Dermis microvascular lymphatic vessel endothelial cell (primary cell): ENCODE measurements at places on chromosomes 4 and X.

DNA sequence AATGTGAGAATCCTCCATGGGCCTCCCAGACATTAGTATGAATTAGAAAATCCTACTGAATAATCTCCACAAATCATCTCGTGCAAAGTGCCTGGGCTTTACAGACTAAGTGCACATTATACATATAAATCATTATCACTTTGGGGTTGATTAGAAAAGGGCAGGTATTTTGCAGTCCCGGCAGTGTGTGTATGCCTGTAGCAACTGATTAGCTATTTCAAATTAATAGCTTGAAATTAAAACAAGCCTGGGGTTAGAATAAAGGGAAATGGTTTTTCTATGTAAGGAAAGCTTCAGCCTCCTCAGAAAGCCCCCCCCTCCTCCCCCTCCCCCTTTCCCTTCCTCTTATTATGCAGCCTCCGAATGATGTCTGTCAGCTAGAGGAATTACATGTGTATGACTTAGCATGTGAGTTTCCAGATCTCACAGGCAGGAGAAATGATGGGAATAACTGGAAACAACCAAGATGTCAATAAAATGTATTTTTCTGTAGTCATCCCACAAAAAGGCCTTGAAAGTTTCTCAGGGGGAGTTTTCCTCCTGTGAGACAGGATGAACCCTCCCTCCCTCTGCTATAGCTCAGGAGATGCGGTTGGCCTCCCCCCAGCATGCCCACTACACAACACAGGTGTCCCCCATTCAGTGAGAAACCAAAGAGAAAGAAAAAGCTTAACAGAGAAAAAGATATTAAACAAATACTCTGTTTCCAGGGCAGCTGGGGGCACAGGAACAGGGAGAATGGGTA lies 41.2 kb upstream of the RASGEF1B start:
- no peak for DNase-seq

DNA sequence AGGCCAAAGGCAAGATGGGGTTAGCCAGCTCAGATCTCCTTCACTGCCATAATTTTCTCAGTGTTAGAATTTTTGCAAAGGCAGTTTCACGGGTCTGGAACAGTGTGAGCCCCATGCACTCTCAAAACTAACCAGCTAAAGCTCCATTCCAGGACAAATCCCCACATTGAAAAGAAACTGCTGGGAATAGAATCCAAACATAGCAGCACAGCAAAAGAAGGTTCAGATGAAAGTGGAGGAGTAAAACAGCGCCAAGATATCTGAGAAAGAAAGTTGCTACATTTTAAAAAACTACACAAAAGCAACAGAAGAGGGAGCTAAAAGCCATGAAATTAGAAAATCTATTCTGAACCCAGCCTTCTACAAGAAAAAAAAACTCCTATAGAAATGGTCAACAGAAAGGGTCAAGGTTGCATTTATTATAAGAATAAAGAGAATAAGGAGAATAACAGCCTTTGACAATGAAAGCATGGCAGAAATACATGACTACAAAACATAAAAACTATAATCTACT lies 39.6 kb upstream of the SLC7A3 start:
- DNase-seq: peak; percentile 15

- DNase-seq: peak; percentile 55
Measured at GRCh38 chr4:38670939-38671591, 7.1 kb downstream of the KLF3 start.

DNA sequence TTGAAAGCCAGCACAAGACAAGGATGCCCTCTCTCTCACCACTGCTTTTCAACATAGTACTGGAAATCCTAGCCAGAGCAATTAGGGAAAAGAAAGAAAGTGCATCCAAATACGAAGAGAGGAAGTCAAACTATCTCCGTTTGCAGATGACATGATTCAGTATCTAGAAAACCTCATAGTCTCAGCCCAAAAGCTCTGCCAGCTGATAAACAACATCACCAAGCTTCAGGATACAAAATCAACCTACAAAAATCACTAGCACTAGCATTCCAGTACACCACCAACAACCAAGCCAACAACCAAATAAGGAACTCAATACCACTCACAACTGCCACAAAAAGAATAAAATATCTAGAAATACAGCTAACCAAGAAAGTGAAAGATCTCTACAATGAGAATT lies 38.6 kb downstream of the COX7B2 start:
- DNase-seq: no peak

DNA sequence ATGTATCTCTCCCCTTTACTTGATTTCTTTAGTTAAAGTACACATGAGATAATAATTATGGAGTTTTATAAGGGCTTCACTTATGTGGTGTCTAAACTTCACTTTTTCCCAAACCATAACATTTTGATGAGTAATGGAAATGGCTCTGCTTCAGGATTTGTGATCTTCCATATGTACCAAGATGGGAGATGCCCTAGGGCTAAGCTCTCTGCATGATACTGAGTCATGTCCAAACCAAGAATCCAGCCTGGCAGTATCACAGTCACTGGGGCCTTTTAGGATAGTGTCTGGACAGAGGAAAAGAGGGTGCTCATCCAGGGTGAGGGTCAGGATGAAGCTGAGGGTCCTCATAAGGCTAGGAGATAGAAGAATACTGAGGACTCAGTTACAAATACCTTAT lies 47.9 kb upstream of the PAGE3 start:
- no peak for DNase-seq

- no peak for DNase-seq
Measured at GRCh38 chr4:97394653-97395052, 748.6 kb downstream of the STPG2 start.

DNA sequence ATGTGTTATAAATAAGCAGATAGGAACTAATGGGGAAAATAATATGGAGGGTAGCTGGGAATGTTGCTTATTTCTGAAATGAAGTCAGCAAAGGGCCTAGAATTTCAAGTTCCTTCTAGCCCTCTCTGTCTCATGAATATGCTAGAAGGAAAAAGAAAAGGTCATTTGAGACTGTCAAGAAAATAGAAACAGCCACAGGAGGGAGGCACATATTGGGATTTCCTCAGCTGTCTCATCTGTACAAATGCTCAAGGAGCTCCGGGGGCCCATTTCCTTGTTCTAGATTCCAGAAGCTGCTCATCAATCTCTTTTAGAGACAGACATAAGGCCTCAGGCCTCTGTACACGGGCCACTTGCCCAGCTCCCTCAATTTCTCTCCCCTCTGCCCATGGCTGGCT lies 127.6 kb upstream of the ETNPPL start:
- no peak for DNase-seq

DNA sequence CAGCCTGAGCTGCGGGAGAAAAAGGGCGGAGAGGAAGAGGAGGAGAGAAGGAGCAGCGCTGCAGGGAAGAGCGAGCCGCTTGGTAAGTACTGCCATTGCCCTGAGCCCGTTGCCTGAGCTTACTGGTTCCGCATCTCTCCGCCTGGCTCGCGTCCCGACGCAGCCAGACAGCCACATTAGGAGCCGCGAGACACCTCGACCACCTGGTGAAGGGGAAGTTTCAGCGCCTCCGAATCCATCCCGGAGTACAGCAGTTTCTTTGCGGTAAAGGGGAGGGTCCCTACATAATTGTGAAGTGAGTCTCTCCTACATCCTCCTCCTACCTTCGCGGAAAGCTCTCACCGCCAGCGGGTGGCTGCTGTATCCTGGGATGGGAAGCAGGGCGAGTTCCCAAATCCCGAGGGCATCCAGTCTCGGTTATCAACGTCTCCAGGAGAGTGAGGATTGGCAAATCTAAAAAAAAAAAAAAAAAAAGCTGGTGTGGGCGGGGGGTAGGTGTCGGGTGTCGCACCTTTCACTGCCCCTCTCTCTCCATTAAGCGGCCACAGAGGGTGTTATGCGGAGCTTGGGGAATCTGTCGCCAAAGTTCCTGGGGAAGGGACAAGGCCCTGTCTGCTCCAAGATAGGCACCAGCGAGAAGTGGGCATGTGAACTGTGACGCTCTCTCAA lies 7.9 kb downstream of the TBX22 start:
- no peak for DNase-seq

DNA sequence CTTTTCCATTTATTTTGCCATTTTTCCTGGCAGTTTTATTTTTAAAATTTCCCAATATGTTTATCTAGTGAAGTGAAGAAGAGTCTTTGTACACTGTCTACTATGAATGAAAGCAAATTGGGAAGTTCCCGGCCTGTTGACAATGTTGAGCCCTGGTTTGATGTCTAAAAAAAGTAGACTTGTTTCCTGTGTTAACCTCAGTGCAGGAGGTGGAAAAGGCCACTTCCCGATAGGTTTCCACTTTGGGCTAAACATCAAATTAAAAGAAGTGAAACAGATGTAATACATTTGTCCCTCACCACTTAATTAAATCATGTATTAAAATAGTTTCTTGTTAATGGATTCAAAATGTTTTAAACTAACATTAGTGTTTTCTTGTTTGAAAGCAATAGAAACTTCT lies 30.0 kb downstream of the BBS12 start:
- DNase-seq: peak; percentile 49

DNA sequence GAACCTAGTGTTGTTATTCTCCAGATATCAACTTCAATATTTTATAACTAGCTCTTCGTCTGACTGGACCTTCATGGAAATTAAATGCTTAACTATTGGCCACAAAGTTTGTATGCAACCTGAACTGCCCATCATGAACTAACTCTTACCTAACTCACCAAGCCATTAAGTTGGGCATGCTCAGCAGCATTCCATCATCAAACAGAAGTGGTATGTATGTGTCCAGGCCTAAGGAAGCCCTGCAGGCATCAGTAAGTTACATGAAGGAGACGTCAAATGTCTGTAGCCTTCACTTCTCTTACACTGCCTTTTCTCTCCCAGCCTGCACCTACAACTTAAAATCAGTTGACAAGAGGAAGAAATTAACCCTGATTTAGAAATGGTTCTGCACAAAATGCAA lies 1639.2 kb upstream of the PABPC4L start:
- DNase-seq: no peak

DNA sequence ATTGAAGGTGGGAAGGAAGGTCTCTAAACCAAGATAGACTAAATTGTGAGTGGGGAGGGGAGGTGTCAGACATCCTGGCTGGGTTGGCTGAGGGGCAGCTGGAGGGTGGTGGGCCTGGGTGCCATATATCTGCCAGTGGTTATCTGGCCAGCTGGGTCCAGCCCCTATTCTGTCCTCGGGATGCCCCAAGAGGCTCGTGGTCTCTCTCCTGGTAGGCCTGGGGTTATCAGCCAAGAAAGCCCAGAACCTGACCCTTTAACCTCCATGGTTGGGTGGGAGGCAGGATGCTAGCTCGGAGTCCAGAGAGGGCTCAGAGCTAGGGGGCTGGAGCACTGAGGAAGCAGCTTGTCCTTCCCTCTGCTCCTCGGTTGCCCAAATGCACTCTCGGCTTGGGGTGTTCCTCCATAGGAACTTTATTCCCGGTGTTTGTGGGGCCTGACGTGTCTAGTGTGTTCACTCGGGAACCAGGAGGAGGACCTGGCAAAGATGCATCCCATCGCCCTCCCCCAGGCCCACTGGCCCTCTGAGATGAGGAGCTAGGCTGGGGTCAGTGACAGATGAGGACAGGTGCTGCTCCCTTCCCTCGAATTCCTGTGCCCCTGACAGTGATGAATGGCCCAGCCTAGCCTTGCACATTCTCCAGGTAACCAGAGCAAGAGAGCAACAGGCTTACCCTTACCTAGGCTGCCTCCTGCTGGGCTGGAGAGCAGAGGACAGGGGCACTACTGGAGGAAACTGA lies 5.2 kb upstream of the EFNB1 start:
- DNase-seq: no peak
